ENCODE measurements at places on chromosomes 7 and 10.

DNA sequence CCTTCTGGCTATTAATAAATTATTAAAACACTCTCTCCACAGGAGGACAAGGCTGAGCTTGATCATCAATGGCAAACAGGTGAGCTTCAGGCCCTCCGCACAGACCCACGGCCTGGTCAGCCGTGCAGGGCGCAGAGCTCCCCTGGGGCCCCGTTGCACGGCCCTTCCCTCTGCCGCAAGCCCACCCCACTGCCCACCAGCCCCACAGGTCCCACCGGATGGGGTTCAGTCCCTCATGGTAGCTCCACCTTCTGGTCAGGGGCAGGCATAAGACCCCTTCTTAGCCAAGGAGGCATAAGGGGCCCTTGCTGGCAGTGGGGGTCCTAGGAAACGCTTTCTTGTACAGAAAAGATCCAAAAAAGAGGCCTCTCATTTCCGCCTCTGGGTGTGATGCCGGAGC is 84.6 kb downstream of the MAD1L1 start:
- DNase-seq = no peak

GRCh38 chr7:93352881-93353280 is 120.7 kb downstream of the VPS50 start:
- no peak for DNase-seq

GRCh38 chr7:133704453-133704852 is 422.7 kb upstream of the LRGUK start:
- no peak for DNase-seq

DNA sequence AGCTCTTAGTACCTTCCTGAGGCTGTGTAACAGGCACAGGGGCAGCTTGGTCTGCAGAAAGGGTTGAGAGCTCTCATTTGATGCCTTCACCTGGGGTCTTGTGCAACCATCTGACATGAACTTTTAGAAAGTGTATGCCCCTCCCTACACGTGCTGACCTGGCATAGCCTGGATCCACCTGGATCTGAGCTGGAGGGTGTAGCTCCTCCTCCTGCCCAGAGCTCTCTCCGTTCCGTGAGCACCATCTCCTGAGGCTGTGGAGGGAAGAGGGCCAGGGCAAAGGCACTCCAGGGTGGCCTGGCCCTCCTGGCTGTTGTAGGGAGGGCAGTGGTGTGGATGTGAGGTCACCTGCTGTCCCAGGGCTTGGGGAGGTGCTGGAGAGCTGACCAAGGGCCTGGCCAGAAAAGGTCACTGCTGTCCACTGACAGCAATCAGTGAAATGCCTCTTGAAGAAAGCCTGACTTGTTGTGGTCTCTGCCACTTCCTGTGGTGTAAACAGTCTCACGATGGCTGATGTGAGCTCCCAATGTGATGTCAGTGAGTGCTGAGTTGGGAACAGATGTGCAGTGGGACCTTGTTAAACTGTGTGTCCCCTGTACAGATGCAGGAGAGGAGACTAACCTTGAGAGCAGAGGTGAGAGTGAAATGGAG is 23.0 kb downstream of the AMZ1 start:
- no peak for DNase-seq

- DNase-seq = no peak
These were observed 190.6 kb upstream of the CCDC6 start for GRCh38 chr10:60096761-60097513.

- DNase-seq = no peak
These were observed 104.3 kb downstream of the KIAA1217 start for GRCh38 chr10:24313283-24313682.

GRCh38 chr10:8280946-8281345 is 226.5 kb downstream of the GATA3 start:
- DNase-seq = no peak

Measured in stimulated activated CD4-positive, alpha-beta T cell treated with anti-CD3 and anti-CD28 coated beads, Interleukin-2, amount 100 ng/mL, for 48 hours (primary cell).